ENCODE measurements at places on chromosomes 5 and 9. TPM values are rescaled to one million over a fixed set of nuclear protein-coding genes. Genes with fewer than 3 reads are reported as not detected.

DNA sequence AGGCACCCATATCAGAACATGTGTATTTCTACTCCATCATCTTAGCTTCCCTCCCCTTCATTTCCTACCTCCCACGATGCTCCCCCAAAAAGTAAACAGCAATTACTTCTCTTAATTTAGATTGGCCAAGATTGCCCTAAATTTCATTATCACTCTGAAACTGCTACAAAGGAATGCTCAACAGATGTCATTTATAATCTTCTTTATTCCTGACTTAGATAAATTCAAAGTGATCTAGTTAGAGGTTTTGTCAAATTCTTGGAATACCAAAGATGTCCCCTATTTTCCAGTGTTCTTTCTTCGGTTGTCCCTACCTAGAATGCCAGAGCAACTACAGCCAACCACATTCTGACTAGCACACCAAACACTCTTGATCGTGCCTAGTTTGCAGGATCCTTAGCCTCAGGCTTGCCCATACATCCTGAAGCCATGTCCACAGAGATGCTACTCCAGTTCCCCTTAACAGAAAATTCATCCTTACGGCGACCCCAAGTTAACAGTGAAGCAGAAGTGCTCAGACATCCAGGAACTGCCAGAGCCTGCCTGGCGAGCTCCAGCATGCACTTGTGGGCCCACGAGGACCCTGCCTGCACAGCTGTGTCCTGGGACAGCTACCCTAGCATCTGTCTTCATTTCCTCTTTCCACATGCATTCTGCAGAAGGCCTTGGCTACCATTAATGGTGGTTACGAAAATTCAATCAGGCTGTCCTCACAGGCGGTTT, 31.6 kb downstream of the DAP start:
- DNase-seq = no peak

- no peak for DNase-seq
Measured at GRCh38 chr5:54571462-54571861, 53.9 kb downstream of the SNX18 start.

DNA sequence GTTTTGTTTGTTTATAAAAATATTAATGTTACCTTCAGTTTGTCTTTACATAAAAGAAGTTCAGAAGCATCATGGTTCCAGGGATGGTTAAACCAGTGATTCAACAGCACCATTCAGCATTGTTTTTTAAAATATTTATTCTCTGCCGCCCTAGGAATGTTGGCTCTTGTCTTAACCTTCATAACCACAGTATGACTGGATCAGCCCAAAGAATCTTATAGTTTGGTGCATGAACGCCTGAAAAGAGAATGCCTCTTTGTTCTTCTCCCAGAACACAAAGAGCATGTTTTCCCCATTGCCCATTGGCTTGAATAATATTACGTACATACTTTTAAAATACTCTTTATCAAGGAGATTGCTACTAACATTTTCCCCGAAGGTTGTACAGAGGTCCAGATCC, 413.4 kb downstream of the ANXA1 start:
- no peak for DNase-seq

The HTR1A gene
- 0.68 TPM for total RNA-seq

GRCh38 chr5:31948006-31948405, 226.1 kb downstream of the GOLPH3 start:
- DNase-seq = no peak

DNA sequence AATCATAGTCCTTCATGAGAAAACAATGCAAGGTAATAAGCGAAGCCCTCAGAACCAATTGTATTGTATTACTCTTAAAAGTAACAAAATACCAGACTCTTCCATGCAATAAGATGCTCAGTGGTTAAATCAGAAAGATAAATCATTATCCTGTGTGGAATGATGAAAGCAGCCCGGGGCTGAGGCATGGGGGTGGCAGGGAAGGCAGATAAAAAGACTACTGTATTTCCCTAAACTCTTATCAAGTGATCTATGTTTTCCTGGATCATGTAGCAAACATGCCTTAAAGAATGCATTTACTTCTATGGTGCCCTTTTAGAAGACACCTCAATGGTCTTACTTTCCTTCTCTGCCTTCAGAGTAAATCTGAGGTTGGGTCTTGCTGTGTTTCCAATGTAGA, 105.6 kb upstream of the DAPK1 start:
- DNase-seq = no peak

The MED22 gene
- total RNA-seq = 29.3 TPM

Measured in testis (tissue), 5 donors.